ENCODE measurements at places on chromosomes 7 and 10.

DNA sequence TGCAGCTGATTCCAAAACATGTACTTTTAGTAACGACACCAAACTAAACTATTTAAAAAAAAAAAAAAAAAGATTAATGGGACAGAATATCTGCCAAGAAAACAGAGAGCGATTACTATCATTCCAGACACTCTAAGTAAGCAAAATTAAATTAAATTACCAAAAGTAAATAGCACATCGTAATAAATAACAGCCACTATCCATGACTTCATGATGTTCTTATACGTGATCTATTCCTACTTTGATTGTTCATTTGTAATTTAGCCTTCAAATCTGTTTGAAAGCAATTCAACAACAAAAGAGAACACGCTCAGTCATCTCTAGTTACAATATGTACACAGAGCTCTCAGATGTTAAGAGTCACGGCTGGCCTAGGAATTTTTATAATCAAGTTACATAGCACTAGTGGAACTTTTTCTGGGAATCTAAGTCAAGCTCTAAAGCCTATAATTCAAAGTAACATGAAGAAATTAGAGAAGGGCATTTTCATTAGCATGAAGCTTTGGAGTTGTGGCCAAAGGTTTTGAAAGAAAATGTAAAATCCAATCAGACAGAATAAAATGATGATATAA lies 241.7 kb upstream of the NEBL start:
- no peak for DNase-seq

DNA sequence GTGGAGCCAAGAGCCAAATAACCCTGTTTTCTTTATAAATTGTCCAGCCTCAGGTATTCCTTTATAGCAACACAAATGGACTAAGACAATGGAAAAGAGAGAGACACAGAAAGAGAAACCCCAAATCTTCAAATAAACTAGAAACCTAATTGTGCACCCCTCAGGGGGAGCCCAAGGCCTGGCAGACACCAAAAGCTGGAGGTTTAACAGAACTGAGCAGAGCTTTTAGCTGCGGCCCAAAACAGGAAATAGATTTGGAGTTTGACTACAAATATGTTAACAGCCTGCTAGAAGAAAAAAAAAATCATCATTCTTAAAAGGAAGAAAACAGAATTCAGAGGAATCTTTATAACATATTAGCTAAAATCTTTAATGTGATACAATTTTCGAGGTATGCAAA lies 1135.0 kb downstream of the GATA3 start:
- DNase-seq, result no peak

DNA sequence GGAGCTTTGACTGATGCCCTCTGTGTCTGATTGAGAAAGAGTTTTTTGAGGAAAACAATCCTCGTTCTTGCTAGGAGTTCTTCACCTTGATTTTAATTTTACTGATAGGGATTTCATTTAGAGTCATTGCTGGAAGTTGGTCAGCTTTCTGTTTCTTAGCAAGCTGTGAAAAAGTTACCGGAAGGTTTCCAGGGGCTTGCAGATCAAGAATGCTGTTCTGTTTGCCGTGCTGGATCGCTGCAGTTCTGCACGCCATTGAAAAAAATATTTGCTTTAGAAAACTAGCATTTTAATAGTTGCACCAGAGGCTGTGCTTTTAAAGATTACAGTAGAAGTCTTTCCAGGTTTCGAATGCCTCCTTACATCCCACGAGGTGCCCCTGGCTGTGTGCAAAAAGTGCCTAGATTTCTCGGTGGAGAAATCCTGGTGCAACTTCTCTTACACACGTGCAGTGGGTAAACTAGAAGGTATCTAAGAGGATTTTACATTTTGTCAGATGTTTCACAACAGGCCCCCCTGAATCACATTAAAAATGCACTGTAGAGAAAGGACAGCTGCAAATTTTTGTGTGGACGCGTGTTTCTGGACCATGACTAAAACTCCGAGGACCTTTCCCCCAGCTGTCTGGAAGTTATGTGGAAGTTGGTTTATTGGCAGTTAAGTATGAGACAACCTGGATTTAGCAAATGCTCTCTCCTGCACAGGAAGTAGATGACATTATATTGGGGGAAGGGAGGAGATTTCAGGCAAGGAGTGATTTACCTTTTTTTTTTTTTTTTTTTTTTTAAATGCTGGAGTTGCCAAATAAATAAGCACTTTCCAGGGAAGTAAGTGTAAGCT lies 5.8 kb downstream of the TCF7L2 start:
- DNase-seq, result no peak

DNA sequence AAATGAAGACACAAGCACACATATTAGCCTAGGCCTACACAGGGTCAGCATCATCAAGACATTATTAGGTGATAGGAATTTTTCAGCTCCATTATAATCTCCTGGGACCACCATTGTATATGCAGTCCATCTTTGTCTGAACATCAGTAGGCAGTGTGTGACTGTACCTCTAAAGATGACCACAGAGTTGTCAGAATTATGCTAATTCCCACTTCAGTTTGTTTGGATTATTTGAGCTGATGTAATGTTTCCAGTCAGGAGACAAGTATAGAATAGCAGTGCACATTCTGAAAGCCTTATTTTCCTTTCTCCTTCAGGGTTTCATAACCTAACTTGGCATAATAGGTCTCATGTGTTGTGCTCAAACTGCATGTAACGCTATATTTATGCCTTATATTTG lies 306.4 kb downstream of the NXPH1 start:
- no peak for DNase-seq

DNA sequence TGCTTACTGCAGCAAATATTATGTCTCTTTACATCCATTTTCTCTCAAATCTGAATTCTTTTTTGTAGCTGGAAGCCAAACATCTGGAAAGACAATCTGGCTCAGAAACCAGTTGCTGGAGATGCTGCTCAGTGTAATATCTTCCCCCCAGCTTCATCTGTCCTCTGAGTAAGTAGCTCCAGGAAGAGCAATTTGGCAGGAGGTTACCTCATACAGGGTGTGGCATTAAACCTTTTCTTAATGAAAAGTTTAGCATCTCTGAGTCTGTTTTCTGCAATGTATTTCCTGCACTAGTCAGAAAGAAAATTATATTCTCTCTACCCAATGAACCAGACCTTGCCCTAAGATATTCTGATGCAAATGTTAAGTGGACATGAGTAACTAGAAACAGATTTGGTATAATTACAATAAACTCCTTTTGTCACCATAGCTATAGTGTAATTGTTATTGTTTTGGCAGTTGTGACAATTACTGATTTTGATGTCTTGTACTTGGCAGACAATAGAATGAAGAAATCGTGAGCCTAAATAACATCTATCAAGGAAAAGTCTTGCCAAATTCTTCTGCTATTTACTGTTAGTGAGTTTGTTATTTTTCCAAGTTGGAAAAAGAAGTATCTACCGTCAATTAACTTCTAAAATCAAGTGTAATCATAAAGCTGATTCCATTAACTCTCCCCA lies 123.3 kb downstream of the WDFY4 start:
- no peak for DNase-seq

Data from right lobe of liver (tissue), 6 donors.